WERI-Rb-1 (cell line): ENCODE measurements at places on chromosomes 1 and 21.
A peak's percentile ranks its signal among the peaks of the same experiment; 100 is the strongest.

DNA sequence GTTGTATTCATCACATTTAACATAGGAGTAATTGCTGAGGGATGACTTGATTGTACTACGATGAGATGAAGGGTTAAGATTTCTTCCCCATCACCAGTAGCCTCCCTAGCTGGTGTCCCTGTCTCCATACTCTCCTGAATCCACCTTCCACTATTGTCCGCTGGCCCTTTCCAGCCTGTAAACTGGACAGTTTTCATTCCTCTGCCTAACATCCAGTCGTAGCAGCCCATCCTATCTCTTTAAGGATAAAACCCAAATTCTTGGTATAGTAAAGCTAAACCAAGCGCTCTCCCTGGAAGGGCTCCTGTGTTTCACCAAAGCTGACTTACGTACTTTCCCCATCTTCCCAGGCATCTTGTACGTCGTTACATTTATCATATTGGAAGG is 670 bp downstream of the COX20 start:
- DNase-seq: no peak

DNA sequence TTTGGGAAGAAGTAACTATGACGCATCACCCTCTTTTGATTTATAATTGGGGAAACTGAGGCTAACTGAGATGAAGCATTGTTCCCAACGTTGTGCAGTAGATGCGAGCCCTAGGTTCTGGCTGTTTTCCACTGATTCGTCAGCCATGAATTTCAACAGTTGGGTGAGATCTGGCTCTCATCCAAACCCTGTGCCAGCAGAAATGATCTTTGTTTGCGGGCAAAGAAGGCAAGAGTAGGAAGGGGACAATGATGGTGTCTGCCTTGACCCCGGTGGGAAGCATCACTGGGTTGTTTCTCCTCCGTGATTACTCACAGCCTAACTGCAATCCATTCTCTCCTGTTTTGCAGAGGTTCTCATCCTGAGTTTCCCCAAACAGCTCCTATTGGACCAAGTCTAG is 142.3 kb downstream of the MIS18A start:
- DNase-seq: no peak

DNA sequence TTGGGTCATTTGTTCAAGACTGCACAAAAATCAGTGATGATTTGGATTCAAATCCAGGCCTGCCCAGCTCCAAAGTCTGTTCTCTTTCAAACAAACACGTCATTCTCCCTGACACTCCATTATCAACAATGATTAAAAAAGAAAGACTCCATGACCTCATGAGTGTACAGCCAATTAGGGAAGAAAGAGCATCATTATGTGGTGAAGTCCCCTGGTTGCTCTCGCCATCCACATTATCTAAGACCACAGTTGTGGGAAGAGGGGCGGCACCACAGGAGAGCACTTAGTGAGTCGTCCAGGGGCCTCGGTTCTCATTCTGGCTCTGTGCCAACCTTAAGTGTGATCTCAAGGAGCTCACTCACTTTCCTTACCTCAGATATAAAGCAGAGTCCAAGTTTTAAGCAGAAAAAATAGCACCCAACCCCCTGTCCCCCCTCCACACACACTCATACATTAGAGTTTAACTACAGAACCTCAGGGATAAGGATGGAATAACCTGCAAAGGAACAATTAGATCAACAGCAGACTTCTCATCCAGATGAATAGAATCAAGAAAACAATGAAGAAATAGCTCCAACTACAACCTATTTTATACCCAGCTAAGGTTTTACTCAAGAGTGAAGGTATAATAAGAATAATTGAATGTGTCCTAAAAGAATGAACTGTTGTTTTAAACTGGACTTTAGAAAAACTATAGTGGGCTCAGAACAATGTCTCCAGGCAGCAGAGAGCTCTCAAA is 47.8 kb downstream of the COL6A1 start:
- no peak for DNase-seq

DNA sequence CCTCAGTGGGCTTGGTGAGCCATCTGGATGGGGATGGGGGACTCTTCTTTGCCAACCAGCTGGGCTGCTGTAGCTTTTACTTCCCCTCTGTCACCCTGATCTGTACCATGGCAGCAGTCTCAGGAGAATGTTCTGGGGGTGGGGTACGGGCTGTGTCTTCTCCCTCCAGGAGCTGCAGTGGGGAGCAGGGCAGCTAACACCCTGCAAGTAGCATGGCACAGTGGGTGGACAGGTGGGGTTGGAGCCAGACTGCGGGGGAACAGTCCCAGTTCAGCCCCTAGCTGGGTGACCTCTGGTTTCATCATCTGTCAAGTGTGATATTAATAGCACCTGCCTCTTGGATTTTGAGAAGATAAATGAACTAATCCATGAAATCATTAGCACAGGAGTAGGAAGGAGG is 3.1 kb downstream of the NFASC start:
- DNase-seq: peak; percentile 62

GRCh38 chr1:207021139-207021861 is 11.3 kb downstream of the C1orf116 start:
- DNase-seq: no peak

GRCh38 chr1:67753776-67754525 is 69.0 kb downstream of the GADD45A start:
- DNase-seq: no peak

- DNase-seq: no peak
These were observed 51.9 kb downstream of the SPSB1 start for GRCh38 chr1:9344426-9345200.

DNA sequence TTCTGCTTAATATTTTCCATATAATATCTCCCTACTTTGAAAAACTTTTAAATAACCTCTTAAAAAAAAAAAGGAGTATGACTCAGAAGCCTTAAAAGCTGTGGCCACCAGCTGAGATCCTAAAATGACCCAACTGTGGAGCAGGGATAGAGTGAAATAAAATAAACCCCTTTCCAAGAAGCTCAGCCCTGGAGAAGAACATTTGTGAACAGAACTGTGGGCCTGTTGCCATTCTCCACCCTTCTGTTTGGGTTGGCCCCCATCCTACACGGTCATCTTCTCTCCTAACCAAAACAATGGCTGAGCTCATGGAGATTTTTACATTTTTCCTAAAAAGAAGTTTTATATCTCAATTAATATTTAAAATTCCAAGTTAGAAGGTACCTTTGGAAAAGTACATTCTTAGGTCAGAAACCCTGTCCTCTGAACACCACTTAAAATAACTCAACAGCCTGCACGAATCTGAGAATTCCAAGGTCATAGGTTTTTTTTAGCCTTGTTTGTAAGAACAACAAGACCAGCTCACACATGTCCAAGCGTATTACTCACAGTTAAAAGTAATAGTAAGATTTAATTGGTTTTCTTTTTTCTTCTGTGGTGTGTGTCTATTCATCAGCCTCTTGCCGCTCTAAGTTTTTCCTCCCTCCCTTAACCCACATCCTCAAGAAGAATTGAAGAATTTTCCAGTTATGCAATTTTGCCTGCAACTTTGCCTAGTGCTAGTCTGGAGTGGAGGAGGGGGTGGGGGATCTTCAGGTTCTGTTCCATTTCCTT is 107.7 kb upstream of the ERRFI1 start:
- DNase-seq: no peak

DNA sequence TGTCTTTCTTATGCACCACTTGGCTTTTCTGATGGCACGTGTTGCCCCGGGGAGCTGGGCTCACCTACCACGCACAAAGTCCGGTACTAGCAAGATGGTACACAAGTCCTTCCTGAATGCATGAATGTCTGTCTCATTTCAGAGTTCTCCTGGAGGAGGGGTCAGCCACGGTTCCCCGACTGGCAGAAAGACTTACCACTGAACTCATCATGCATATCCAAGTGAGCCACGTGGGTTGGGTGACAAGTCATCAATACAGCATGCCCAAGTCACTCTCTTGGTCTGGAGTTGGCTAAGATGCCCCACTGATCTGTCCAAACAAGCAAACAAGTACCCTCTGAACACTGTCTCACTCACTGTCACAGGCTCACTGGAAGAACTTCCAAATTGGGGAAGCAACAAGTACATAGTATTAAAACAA is 28.6 kb upstream of the MX1 start:
- DNase-seq: no peak

- DNase-seq: peak; percentile 58
These were observed 78.7 kb downstream of the ACTL8 start for GRCh38 chr1:17833661-17834501.

DNA sequence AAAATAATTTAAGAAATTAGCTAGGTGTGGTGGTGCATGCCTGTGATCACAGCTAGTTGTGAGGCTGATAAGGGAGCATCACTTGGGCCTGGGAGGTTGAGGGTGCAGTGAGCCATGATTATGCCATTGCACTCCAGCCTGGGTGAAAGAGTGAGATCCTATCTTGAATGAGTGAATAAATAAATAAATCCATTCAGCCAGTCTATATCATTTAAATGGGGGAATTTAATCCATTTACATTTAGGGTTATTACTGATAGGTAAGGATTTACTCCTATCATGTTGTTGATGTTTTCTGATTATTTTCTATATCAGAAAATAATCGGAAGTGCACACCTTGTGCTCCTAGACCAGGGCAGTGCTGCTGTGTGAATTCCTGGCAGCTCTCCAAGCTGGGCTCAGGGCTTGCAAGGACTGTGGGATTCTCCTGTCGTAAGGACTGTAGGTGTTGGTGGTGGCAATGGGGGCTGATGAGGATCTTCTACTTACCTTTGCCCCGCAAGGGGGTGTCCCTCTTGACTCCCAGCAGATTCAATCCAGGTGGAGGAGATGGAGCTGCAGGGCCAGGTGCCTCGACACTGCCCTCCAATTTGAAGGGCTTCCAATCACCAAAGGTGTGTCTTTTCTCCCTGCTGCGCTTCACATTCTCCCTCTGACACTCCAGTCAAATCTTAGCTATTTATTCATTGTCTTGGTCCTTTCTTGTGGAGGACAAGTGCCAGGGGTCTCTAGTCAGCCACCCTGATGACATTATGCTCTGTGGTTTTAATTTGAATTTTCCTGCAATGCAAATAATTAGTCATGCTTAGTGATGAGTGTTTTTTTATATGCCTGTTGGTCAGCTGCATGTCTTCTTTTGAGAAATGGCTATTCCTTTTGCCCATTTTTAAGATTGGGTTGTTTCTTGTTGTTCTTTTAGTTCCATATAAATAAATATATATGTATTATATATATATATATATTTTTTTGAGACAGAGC is 14.1 kb upstream of the TRAPPC10 start:
- DNase-seq: no peak

DNA sequence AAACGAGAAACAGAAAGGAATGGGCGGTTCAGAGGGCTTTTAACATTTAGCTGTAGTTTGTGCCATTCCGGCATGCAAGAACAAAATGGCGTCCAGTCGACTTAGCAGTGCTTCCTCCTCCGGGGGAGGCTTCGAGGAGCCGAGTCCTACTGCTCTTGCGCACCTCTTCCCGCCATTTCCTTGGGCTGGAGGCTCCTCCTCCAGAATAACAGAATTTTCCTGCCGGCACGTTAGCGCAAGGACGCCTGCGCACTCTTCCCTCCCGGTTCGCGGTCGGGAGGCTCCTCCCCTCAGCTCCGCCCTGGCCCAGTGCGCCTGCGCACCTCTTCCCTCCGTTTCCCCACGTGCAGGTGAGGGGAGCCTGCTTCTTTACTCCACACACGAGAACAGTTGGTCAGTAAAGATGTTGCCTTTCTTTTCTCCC is 1.0 kb downstream of the DMRTB1 start:
- no peak for DNase-seq

- DNase-seq: no peak
These were observed 192.4 kb downstream of the TGFBR3 start for GRCh38 chr1:91693557-91693956.

DNA sequence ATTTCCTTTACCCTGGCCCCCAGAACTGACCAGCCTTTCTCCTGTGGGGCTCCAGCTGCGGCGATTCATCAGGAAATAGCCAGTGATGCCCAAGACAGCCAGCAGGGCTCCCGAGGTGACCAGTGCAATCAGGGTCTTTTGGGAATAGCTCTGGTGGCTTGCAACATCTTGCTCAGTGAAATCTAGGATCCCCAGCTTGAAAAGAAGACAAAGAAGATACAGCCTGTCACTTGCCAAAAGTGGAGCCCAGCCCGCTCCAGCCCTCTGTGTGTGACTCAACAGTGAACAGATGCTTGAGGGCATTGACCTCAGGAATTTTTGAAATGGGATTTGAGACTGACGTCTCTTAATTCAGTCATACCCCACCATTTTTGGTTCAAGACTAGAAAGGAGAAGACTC is 22.3 kb downstream of the CD34 start:
- DNase-seq: no peak

GRCh38 chr1:152348447-152348846 is 11.4 kb downstream of the FLG2 start:
- no peak for DNase-seq

DNA sequence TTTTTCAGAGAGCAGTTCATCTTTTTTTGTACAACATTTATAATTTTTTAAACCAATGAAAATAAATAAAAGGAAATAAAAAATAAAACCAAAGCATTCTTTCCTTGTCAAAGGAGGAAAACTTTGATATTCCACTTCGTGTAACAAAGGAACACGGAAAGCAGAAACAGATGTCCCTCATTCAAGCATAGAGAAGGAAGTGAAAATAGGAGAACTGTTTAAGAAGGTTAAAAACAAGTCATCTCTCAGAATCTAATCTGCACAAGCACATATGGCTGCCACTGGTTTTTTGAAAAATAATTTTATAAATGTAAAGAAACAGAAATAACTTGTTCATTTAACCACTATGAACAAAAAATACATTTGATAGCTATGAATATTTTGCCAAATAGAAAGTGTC is 35.9 kb upstream of the ZNF644 start:
- no peak for DNase-seq

GRCh38 chr1:113321771-113322387 is 68.4 kb upstream of the MAGI3 start:
- DNase-seq: no peak

DNA sequence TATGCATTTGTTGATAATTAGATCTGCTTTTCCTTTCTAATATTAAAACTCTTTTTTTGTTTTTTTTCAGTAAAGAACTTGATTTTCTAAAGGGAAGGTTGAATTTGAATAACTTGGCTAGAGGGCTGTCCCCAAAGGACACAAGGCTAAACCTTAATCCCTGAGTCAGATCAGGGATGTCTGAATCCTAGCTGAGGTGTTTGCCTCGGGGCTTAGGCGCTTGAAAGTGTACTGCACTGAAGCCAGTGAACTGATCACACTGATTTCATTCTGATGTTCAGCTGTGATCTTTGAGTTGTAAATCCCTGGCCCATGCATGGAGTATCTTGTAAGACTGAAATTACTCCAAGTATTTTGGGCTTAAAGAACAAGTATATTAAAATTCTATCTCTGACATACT is 42.8 kb downstream of the MTR start:
- DNase-seq: peak; percentile 81

DNA sequence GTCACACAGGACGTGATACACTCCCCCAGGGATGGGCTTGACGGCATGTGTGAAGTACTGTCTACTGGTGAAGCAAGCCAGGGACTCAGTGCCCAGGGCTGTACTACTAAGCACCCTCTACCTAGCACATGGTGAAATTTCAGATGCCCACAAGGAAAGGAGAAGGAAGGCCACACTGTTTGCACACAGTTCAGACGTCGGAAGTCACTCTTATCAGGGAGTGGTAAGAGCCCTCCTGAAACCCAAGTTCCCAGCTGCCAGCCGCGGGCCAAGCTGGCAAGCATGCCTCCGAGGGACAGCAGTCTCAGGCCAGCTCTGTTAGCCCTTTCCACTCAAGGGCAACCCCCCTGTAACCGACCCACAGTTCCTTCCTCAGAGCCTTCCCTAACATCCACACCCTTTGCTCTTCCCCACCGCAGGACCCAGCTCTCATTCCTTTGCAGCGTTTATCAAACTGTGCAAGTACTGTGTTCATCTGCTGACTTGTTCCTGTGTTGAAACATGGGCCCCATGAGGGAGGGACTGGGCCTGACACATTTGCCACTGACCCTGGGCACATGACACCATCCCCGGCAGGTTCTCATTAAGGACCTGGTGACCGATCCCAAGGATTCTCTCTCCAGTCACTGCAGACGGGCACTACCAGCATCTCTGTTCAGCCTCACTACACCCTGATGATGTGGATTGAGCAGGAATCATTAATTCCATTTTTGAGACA is 58.5 kb downstream of the SLC66A1 start:
- no peak for DNase-seq
